Stimulated activated CD4-positive, alpha-beta T cell treated with anti-CD3 and anti-CD28 coated beads, Interleukin-4, amount 100 ng/mL, for 1 hour (primary cell): ENCODE measurements at places on chromosomes 2 and 18.

- DNase-seq, result no peak
These were observed 141.6 kb downstream of the TWIST2 start for GRCh38 chr2:238989484-238989883.

- DNase-seq, result no peak
These were observed 104.4 kb downstream of the CTIF start for GRCh38 chr18:48643262-48643661.

DNA sequence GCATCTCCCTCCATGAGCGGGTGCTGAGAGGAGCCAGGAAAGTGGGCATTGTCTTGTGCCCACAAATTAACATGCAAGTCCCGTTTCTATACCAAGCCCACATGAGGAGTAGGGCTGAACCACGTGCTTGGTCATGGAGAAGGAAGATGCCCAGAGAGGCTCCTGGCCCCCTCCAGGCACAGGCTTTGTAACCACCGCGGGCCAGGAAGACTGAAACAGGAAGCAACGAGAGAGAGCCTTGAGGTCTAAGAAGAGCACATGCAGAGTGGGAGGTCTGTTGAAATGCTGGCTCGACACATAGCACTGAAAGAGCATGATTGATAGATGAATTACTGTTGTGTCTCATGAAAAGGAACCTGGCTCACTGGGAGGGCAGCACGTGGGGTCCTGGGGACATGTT lies 36.3 kb downstream of the VWA3B start:
- DNase-seq, result no peak

DNA sequence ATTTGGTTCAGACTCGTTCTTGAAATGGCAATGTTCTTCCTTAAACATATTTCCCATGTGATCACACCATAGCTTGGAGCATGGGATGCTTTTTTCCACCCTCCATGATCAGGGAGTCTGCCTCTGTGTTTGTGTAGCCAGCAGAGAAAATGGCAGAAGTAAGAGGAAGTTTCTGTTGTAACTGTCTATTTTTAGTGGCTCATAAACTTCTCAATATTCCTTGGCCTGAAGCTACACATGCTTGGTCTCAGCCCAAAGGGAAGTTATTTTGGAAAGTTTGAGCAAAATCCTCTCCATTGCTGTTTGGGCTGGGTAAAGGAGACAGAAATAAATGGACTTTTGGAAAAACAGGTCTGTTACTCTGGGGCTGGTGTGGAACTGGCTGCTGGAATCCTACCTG lies 33.4 kb upstream of the ITGA6 start:
- DNase-seq, result no peak

- DNase-seq, result peak; percentile 54
These were observed 61.4 kb upstream of the KIF5C start for GRCh38 chr2:148813603-148814065.

GRCh38 chr2:29920631-29921559 lies 491 bp downstream of the ALK start:
- peak; percentile 2 for DNase-seq

DNA sequence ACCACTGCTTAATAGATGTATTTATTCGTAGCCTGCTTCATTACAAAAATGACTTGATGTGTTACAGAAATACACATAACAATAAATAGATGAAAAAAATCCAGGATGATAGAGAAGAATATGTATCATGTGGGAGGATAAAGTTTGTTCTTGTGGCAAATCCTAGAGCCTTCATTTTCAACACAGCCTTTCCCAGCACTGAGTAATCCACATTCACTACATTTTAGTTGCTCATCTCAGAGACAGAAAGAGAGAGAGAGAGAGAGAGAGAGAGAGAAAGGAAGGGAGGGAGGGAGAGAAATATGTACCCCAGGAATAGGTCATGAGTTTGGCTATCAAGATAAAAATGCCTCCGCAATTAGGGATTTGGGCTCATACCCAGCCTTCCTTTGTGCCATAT lies 144.3 kb downstream of the RBMS1 start:
- no peak for DNase-seq

DNA sequence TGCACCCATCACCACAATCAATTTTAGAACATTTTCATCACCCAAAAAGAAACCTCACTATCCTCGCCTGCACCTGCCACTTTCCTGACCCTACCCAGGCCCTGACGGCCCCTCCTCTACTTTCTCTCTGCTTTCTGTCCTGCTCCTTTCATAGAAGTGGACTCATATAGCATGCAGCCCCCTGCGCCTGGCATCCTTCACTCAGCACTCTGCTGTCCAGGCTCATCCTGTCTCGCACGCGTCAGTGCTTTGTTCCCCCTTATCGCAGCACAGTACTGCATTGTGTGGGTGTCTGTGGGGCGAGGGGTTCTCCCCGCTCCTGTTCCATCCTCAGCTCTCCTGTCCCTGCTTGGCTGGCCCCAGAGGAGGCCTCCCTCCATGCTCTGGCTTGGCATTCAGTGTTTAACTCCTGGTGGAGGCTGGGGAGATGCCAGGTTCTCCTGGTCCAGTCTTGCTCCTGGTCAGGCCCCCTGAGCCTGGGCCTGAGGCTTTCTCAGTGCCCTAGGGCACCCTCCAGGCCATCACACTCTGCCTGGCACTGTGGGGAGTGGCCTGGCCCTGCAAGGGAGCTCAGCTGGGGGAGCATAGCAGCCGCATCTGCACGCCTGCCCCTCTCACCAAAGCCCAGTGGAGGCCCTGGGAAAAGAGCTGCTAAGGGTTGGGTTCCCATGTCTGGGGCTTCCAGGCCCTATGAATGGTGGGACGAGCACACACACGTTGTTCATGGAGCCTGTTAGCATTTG lies 6.6 kb upstream of the TUBB6 start:
- no peak for DNase-seq

GRCh38 chr18:44766450-44766849 lies 85.8 kb downstream of the SETBP1 start:
- DNase-seq, result no peak

- DNase-seq, result no peak
These were observed 67.6 kb upstream of the RBBP8 start for GRCh38 chr18:22865354-22866116.
